ENCODE measurements at places on chromosomes 4 and X. TPM values are rescaled to one million over a fixed set of nuclear protein-coding genes. Genes with fewer than 3 reads are reported as not detected.

DNA sequence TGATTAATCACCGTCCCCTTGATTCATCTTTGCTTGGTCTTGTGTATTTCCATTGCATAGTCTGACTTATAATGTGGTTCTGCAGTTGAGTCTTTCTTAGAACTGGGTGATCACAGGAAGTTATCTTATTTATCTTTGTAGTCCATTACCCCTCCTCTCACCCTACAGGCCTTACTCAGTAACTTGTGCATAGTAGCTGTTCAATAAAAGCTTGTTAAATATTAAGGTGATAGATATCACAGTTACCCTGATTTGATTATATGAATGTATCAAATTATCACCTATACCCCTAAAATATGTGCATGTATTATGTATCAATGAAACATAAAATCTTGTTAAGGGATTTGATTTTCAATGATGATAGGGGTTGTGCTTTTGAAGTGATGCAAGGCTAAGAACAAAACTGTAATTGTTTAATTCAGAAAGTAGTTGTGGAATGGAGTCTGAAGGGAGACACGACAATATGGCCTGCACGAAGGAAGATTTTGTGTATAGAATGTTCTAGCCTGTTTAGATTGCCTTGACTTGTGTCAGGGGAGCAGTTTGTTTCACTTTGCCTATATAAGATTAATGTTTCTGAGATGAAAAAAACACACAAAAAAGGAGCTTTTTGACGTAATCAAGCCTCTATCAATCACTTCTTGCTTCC, 132.4 kb upstream of the LIMCH1 start:
- no peak for DNase-seq

DNA sequence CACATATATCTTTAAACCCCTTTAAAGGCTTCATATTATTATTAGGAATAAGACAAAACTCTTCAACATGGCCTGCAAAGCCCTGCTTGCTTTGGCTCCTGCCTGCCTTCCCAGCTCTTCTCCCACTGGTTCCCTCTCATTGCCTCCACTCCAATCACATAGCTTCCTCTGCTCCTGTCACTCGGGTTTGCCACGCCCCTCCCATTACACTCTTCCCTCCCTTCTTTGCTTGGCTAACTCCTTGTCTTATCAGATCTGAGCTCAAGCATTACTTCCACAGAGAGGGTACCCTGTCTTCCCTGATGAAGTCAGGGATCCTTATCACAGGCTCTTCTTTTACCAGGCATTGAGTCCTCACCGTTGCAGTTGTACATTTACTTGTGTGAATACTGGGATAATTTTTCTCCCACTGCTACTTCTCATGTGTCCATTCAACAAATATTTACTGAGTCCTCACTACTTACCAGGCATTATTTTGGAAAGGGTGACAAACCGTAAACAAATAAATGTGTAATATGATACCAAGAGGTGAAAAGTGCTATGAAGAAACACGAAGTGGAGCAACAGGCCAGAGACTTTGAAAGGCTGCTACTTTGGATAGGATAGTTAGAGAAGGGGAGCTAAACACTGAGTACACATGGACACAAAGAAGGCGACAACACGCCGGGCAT, 3.2 kb upstream of the VGLL1 start:
- DNase-seq: no peak

DNA sequence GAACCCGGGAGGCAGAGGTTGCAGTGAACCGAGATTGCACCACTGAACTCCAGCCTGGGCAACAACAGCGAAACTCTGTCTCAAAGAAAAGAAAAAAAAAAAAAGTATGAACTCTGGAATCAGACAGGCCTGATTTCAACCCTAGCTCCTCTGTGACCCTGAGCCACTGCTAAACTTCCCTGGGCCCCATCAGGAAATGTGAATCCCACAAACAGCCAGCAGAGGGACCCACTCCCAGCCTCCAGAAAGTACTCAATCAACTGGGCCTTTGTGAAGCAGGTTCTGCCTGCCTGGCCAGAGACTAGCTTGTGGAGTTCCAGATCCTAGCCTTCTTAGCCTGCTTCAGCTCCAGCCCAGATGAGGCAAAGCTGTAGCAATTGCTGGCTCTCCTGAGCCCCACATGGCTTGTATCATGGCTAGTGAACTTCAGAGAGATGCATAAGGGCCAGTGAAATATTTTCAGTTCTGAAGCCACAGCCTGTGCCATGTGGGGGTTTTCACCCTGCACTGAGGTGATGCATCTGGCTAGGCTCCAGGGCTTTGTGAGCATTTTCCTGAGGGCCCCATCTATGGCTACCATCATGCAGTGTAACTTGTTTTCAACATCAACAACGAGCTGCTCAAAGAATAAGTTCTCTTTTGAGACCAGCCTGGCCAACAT, 7.2 kb upstream of the IDS start:
- peak; percentile 41 for DNase-seq

DNA sequence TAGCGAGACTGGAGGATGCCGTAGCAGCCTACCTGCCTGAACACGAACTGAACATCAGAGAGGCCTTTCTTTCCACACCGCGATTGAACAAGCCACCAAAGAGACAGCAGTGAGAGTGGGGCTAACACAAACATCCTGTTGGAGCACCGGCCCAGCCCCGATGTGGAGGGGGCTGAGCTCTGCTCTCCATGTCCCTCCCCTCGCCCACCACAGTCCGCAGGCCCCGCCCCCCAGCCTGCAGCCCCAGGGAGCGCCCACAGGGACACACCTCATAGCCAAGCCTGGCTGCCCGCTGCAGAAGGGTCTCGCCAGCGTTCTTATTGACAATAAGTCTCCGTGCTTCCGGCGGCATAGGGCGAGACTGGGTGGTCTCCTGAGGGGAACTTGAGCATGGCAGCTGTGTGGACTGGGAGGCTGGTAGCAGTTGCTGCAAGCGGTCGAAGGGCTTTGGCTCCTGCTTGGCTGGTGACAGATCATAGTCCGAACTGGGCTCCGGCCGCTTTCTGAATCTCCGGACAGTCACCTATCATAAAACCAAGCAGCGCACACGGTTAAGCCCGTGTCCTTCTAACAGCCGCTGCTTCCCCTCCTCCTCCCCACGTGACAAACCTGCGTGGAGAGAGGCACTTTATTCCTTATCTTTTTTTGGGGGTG, 35.8 kb downstream of the BCOR start:
- DNase-seq: no peak

DNA sequence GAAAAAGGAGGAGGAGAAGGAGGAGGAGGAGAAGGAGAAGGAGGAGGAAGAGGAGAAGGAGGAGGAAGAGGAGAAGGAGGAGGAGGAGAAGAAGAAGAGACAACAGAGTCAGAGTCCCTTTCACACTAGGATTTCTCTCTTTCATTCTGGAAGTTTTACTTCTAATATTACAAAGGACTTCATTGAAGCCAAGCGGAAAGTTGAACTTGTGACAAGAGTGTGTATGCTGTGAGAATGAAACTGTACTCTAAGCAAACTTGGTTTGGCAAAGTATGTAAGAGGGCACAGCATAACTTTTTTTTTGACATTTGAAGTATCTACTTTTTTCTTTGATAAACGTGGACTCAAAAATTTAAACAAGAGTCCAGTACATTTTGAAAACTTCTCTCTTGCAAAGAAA, 48.0 kb downstream of the CXCL8 start:
- no peak for DNase-seq

- peak; percentile 19 for DNase-seq
These were observed 2028.3 kb downstream of the PCDH7 start for GRCh38 chr4:32748498-32748897.

DNA sequence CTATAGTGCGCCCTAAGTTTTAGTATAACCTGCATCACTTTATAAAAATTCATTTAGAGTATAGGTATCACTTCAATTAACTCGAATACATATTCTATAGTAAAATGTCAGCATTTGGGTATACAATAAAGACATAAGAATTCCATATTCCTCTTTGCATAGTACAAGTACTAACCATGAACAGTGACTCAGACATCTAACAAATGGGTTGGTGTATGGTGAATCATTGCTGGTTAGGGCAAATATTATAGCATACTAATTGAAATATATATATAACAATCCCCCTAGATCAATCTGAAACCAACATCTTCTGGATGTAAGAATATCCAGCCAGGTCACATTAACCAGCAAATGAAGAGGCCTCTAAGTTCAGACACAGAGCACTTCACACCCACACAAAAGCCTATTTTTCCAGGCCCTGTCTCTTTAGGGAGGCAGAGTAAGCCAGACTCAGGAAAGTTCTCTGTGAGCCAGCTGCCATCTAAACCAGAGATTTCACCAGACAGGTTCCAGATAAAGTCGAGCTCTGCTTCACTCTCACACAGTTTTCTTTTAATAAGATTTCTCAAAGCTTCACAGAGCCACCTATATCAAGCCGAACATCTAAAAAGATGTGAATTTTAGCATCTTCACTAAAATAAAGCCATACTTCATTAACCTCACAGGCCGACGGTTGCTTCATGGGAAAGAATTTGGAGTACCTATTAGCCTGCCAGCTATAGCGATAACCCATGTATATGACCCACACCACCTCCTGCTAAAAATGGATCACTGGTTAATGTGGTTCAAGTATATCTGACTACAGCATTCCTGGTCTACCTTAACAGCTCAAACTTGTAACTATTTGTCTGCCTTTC, 200.0 kb upstream of the FTHL17 start:
- DNase-seq: no peak

- no peak for DNase-seq
These were observed 116.6 kb downstream of the IRF2 start for GRCh38 chr4:184357772-184358171.

DNA sequence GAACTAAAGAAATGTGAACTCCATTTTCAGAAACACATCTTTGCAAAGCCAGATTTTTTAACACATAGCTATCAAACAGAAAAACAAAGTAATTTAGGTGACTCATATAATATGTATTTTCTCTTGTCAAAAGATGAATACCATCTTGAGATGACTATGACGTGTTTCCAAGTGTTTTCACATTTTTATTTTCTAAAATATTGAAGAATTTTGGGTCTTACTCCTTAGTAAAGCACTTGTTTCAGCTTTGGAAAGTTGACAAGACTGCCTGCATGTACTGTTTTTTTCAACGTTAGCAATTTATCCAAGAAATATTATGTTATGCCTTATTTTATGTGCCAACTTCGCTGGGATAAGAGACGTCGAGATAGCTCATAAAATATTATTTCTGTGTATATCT, 733.9 kb upstream of the EPHA5 start:
- no peak for DNase-seq

DNA sequence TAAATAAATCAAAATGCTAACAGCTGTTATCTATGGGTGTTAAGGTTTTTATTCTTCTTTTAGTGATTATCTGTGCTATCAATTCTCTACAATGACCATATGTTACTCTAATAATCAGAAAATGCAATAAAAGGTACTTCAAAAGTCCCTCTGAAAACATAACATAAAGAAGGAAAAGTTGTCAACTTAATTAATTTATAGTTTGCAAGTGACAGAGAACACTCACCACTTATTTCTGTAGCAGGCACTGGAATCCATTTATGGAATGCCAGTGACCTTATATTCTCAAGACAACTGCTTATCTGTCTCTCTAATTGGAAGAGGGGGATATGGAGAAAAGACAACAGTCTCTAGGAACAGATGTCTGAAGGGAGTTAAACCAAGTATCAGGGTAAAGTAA, 25.6 kb upstream of the PLS3 start:
- DNase-seq: no peak

DNA sequence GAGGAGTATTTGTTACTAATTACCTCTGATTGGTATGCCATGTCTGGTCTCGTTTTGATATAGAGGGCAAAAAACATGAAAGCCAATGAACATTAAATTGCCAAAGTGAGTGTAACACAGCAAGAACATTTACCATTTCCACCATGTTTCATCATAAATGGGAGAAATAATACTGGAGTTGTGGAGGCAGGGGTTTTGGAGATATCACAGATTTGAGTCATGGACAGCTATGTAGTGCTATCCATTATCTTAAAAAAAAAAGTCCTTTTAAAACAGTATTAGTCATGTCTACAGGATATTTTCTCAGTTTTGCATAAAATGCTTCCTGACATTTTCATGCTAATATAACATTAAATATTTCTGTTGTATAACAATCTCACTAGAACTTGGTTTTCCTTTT, 301.2 kb downstream of the IL1RAPL1 start:
- DNase-seq: no peak

GRCh38 chrX:142251202-142251601, 46.1 kb upstream of the MAGEC2 start:
- DNase-seq: no peak

DNA sequence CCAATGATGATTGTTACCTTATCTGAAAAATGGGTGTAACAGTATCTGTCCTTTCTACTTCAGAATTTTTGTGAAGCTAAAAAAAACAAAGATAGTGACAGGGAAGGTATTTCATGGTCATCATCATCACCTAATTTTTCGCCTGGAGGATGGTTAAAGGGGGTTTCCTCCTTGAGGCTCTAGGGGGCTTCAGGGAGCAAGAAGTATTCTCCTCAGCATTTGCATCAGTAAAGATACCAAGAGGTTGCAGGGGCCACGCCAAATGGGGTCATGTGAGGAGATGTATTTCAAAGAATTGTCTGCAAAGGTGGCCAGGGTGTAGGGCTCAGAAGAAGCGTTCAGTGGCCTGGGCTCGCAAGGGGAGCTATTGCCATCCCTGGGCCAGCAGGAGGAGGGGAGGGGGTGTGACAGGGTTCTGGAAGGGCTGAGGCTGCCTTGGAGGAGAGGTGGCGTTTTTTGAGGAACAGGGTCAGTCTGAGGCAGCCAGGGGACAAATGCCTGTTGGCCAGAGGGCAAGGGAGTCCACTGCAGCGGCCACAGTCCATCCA, 7.3 kb upstream of the NSG1 start:
- no peak for DNase-seq

- DNase-seq: no peak
These were observed 1.8 kb downstream of the TLR1 start for GRCh38 chr4:38802561-38803355.

- DNase-seq: no peak
These were observed 10.1 kb downstream of the DHX15 start for GRCh38 chr4:24574236-24574635.

DNA sequence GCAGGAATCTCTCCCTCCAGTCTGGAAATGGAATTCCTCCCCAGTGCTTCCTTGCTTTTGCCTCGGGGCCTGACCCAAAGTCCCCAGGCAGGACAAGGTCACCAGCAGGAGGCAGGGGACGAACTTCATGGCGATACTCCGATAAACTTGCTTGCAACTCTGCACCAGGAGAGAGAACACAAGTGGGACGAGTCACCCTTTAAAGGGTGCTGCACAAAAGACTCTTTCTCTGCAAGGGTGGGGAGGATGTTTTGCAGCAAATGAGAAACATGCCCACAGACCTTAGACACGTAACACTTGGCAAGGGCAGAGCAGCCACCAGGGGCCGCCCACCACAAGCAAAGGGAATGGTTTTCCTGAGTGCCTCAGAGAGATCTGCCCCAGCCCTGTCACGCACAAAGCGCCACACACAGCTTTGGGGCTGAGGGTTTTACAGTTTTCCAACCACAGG, at the start of gene FGFBP2:
TSS of gene FGFBP2 (minus strand) at position 175 of the 451 bp plus-strand sequence. CDS start at position 129, 46 bp downstream.
- no peak for DNase-seq

Gene DSPP
- polyA plus RNA-seq: 0.04 TPM

Gene NSUN7
- polyA plus RNA-seq: 19.1 TPM

Gene IL13RA1
- 44.1 TPM for polyA plus RNA-seq

Gene FHDC1
- polyA plus RNA-seq: 9.0 TPM

Gene MID2
- 21.9 TPM for polyA plus RNA-seq

Gene CT45A10
- 14.5 TPM for polyA plus RNA-seq

Gene FMR1
- 77.3 TPM for polyA plus RNA-seq

Gene HSD17B13
- 0.83 TPM for polyA plus RNA-seq

Measured in left lung (tissue), 14 donors.